ENCODE measurements at places on chromosomes 2 and 18.

DNA sequence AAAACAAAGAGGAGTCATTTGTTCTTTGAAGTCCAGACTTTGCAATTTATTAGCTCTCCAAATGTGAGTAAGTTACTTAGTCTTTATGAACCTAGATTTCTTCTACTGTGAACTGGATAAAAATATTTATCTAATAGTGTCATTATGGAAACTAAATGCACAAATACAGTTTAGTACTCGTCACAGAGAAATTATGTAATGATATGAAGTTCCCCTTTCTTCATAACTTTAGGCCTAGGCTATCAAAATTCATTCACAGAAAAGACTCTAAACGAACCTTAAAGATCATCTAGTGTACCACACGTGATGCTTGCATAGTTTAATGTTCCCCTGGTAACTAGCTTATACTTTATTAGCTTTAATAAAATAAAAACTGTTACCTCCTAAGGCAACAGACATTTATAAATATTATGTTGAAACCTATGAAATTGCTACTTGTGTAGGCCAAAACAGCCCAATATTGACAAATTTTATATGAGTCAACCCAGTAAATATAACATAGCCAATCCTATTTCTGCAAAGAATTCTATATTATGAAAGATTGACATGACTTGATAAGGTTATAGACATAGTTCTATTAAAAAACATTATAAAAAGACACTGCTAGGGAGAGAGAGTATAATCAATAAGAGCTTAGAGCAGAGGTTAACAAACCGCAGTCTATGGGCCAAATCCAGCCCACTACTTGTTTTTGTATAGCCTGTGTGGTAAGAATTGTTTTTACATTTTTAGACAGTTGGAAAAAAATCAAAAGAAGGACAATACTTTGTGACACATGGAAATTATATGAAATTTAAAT is 44.9 kb upstream of the ITPRID2 start:
- no peak for DNase-seq

GRCh38 chr2:20052229-20052851 is 912 bp upstream of the LAPTM4A start:
- peak; percentile 85 for DNase-seq

DNA sequence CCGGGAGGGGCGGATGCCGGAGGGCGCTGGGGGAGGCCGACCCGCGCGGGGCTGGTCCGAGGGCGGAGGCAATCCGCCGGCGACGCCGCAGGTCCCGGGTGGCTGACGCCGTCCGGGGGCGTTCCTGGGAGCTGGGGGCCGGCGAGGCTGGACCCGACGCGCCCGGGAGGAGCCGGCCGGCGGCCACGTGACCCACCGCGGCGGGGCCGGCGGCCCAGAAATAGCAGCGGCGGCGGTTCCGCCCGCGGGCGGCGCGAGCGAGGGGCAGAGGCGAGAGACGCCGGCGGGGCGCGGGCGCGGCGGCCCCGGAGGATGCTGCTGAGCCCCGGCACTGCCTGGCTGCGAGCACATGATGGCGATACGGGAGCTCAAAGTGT is at the start of gene RAB31:
Gene RAB31 (plus strand): TSS at position 245 of the 377 bp plus-strand sequence. CDS start 105 bp downstream, at position 350.
- DNase-seq, result peak; percentile 76

DNA sequence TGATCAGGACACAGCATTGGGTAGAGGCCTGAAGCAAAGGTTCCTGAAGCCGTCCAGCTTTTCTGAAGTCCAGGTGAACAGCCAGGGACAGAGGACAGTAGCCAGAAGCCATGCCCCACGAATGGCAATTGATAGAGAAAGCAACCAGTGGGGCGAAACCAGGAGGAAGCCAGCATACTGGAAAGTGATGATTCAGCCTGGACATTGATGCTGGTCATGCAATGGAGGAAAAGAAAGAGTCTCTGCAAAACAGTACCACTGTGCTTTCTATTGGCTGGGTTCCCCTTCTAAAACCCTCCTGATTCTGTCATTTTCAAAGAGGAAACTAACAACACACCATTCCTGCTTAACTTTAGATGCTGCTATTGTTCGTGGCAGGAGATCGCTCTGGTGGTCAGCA is 221.4 kb upstream of the EPAS1 start:
- peak; percentile 51 for DNase-seq

GRCh38 chr2:176566496-176566895 is 297.3 kb downstream of the MTX2 start:
- DNase-seq, result no peak

DNA sequence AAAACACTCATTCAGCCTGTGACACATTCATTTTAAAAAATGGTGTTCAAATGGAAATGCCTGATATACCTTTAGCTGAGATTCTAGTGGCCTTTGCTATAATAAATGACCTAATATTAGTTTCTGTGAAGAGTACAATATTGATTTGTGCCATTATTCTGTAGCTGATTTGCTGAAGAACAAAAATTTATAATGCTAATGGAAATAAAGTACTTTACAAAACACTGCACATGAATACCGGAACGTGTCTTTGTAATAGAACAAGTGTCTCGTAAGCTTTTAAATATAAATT is 138.7 kb downstream of the WDR7 start:
- no peak for DNase-seq

- no peak for DNase-seq
Measured at GRCh38 chr2:156600196-156600595, 164.0 kb downstream of the GPD2 start.

- DNase-seq, result no peak
Measured at GRCh38 chr2:239202836-239203235, 198.0 kb downstream of the HDAC4 start.

DNA sequence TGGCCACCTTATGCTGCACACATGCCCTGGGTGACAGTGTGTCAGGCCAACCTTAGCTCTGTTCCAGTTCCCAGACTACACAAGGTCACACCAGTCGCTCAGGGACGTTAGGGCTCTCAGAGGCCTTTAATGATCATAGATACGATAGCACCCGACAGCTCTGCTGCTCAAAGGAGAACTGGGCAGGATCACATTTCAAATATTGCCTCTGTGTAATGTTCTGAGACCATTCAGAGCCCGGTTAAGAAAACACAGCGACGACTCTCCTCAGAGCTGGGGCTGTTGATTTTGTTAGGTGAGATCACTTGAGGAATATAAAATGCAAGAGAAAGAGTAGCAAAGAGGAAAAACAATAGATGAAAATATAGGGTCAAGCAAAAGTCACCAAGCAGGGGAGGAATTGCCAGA is 166.6 kb upstream of the TANK start:
- DNase-seq, result no peak

DNA sequence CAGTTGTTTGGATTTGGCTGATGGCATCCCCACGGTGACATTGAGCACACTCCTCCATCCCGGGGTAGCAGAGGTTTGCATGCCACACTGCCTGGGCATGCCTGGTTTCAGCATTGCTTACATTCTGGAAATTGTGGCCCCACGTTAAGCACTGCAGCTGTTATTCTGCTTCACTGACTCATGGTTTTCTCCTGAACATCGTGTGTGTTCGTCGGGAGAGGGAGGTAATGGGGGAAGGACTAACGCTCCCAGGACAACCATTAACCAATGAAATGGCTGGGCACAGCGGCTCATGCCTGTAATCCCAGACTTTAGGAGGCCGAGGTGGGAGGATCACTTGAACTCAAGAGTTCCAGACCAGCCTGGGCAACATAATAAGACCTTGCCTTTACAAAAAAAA is 28.2 kb upstream of the YWHAQ start:
- peak; percentile 73 for DNase-seq

DNA sequence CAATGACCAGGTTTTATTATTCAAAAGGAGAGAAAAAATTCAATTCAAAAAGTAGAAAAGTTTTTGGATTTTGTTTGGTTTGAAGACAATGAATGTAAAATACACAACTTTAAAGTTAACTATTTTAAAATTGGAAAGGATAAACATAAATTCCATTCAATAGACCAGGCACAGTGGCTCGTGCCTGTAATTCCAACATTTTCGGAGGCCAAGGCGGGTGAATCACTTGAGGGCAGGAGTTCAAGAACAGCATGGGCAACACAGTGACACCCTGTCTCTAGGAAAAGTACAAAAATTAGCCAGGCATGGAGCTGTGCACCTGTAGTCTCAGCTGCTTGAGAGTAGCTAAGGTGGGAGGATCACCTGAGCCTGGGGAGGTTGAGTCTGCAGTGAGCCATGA is 54.7 kb downstream of the SCN9A start:
- DNase-seq, result no peak

- no peak for DNase-seq
Measured at GRCh38 chr2:60676706-60677330, 79.2 kb upstream of the PAPOLG start.

GRCh38 chr18:69865776-69866175 is 81.9 kb downstream of the CD226 start:
- DNase-seq, result no peak

DNA sequence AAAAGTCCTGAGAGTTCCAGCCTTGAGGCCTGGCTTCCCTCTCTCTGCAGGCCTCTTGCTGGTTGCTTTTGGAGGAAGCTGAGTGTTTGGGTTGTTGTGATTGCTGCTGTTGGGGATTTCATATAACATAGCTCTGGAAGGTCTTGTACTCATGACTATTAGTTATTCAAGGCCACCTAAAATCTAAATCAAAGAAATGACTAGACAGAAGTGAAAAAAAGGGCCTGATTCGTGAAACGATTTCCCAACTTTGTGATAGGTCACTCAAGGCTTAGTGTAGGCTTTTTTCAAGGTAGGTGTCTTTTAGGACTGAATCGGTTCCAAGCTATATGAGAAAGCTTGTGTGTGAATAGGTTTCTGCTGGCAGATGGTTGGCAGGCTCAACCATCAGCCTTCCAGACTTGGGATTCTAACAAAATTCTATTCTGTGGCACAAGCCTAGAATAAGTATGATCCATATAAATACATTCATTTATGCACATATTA is 164.4 kb downstream of the FMNL2 start:
- no peak for DNase-seq

- no peak for DNase-seq
Measured at GRCh38 chr18:62634458-62634857, 80.9 kb upstream of the PHLPP1 start.

GRCh38 chr18:20971886-20972267 is 139.7 kb downstream of the ROCK1 start:
- DNase-seq, result peak; percentile 33

GRCh38 chr2:177551989-177552421 is 159.4 kb downstream of the AGPS start:
- DNase-seq, result no peak

DNA sequence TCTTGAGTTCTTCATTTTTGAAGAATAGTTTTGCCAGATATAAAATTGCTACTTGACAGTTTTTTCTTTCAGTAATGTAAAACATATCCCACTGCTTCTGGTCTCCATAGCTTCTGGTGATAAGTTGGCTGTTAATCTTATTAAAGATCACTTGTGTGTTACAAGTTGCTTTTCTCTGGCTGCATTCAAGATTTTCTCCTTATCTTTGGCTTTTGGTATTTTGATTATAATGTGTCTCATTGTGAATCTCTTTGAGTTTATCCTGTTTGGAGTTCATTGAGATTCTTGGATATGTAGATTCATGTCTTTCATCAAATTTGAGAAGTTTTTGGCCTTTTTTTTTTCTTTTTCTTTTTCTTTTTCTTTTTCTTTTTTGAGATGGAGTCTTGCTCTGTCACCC is 20.2 kb upstream of the ADNP2 start:
- no peak for DNase-seq

GRCh38 chr2:111624411-111625156 is 259.4 kb downstream of the ANAPC1 start:
- no peak for DNase-seq

DNA sequence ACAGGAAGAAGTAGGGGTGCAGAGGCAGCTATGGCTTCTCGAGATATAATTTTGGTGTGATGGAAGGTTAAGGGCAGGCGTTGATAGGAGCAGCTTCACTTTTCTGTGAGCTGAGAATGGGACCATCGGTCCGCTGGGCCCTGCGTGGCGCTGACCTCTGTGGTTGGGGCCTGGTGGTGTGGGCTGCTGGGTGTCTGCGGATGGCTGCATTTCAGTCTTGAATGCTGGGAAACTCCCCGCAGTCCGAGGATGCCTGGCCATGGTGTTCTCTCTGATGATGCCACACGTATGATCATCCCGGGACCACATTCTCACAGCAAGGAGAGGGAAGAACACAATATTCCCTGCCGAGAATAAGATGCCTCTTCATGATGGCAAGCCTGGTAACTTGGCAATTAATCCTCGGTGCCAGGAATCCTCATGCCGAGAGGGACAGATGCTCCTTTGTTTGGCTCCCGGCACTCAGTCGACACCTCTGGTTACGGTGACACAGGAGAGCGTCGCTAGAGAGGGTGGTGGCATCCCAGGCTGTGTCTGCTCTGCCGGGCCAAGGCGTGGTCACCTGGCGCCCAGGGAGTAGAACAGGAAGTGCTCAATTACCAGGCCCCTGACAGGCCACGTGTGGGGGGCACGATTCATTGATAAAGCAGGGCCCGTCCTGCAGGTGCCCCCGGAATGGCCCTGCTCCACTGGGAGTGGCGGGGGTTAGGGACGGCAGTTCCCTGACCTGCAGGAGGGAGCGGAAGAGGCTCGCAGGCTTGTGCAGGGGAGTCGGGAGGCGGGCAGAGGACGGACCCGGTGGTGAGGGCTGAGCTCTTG is 119.4 kb upstream of the CTDP1 start:
- no peak for DNase-seq

GRCh38 chr2:125855204-125855603 is 800.8 kb upstream of the GYPC start:
- DNase-seq, result no peak

DNA sequence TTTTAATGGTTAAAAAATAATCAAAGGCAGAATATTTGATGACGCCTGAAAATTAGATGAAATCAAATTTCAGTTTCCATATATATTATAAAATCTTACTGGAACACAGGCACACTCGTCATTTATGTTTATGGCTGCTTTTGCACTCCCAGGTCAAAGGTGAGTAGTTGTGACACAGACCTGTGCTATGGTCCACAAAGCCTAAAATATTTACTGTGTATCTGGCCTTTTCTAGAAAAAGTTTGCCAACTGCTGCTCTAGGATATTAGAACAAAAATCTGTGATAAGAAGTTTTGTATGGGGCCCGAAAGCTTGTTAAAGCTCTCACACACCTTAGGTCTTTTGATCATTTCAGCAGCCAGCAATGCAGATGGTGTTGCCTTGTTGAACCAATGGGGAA is 104.3 kb downstream of the PKP4 start:
- no peak for DNase-seq

DNA sequence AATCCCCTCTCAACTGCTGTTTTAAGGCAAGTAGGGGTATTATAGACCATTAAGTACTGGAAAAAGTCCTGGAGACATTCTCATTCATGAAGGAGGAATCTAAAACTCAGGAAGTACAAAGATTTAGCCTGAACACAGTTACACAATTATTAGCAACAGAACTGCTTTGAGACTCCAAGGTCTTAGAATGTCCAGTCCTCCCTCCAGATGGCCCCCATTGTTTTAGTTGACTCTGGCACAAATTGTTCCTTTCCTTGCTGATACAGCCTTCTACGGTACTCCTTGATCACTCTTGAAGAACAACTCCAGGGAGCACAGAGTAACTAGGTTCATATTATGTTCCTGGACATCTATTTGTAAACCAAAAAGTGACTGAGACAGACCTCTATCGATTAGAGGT is 210.1 kb upstream of the RND3 start:
- no peak for DNase-seq

Measured in ACHN (cell line).